COLO829 (cell line): ENCODE measurements at places on chromosomes 12 and 14.

DNA sequence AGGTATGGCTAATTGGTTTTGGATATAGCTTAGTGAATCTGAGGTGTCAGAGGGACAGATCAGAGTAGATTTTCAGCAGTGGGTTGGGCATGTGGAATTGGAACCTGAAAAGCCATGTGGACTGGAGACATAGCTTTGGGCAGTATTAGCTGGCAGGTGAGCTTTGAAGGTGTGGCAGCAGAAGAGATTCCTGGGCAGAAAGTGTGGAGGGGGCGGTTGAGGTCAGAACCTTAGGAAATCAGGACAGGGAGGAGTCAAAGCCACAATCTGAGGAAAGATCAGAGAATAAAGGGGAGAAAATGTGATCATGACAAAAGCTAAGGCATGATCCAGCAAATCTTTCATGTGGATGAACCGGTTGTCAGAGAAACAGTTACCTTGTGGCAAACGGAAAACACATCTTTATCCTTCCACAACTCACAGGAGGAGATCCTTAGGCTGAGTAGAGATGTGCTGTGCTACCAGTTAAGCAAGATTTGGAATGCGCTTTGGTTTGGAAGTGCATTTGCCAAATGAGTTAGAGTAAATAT is 56.4 kb downstream of the PTGER2 start:
- no peak for DNase-seq

- no peak for DNase-seq
These were observed 6.1 kb upstream of the KRT74 start for GRCh38 chr12:52579468-52580465.

- no peak for DNase-seq
These were observed 215.6 kb downstream of the TTC8 start for GRCh38 chr14:89040080-89040459.

GRCh38 chr12:4539167-4539870 is 629 bp downstream of the RAD51AP1 start:
- no peak for DNase-seq

- no peak for DNase-seq
These were observed 900 bp downstream of the KCTD10 start for GRCh38 chr12:109475993-109476806.

DNA sequence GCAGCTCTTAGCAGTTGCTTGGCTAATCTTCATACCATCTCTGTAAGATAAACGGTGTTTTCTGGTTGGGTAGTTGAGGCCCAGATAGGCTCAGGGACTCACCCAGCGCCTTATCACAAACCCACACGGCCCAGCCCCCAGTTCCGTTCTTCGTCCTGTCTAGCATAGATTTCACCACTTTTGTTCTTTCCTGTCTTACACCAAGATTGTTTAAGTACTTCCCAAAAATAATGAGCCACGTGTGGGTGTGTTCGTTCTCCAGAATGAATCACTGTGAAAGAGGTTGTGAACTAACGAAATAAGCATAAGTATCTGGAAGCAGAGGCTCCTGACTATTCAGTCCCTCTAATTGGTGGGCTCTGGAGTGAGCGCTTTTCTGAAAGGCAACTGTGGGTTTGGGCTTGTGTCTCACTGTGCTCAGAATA is 21.4 kb downstream of the ACVR1B start:
- no peak for DNase-seq
